ENCODE measurements at places on chromosomes 7 and 10.

DNA sequence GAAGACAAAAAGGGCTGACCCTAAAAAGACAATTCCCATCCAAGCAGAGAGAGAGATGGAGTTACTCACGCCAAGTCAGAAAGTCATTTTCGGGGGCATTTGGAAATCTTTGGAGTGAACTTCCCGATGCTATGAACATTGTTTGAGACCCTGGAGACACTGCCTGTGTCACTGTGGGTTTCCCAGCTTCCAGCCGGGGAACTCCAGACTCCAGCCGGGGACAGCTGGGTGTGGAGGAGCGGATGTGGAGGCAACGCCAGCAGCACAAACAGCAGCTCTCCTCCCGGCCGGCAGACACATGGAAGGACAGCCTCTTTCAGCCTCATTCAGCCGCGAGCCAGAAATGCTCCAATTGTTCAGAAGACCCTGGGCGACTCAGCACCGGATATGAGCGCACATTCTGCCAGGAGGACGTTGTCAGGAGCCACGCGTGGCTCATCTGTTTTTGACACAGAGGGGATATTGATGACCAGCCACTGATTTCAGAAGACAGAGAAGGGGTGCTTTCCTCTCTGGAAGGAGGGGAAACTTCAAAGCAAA, 97.6 kb downstream of the PRPF18 start:
- no peak for DNase-seq

GRCh38 chr7:66804001-66804400, 63.5 kb downstream of the RABGEF1 start:
- no peak for DNase-seq

- DNase-seq, result no peak
Observed at GRCh38 chr7:128205068-128205467, 36.0 kb upstream of the LEP start.

DNA sequence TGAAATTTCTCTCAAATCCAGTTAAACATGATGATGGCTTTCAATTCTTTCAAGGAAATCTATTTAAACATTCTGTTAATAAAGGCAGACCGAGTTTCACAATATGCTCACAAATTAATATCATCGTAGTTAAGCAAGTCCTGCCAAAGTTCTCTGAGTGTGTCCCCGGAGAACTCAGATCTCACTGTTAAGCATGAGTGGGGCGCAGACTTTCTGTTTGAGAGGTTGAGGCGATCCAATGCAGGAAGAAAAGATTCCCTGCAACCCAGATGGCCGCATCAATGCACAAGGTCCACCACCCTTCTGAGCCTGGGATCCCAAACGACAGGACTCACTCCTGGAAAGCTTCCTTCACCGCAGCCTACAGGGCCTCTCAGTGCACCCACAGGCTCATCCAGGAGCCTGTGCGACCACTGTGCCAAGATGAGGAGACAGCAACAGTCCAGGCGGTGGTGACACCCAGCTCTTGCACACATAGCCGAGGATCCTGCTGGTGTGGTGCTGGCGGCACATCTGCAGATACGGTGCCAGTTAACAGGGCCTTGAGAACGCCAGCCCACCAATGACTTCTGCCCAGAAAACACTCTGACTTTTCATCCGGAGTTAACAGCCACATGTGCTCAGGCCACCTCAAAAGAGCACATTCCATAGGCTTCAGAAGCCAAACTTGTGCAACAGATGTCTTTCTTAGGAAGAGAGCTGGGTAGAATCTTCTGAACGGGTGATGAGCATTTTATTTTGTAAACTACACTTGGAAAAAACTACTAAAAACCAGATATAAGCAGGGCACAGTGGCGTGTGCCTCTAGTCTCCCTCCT, 102.1 kb downstream of the ZRANB1 start:
- DNase-seq, result no peak

- DNase-seq, result no peak
Observed at GRCh38 chr10:8563478-8563877, 509.0 kb downstream of the GATA3 start.

All from stimulated activated CD8-positive, alpha-beta memory T cell treated with anti-CD3 and anti-CD28 coated beads, Interleukin-7, amount 100 ng/mL, for 1 hour (primary cell).